ENCODE measurements at places on chromosomes 12 and 14. TPM values are rescaled to one million over a fixed set of nuclear protein-coding genes. Genes with fewer than 3 reads are reported as not detected.

GRCh38 chr14:22656945-22657731 lies 13.0 kb upstream of the OR6J1 start:
- DNase-seq, result no peak

DNA sequence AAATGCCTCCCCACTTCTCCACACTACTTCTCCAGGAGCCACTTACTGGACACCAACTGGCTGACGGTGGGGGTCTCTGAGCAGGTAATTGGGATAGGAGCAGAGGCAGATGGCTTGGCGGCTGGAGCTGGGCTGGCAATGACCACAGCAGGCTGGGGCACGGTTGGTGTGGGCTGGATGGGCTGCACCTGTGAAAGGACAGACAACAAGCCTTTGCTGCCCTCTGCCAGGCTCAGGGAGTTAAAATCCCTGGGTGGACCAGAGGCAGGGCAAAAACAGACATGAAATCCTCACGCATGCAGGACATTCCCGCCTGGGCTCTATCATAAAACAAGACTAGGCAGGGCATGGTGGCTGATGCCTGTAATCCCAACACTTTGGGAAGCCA lies 19.3 kb upstream of the TFCP2 start:
- no peak for DNase-seq

DNA sequence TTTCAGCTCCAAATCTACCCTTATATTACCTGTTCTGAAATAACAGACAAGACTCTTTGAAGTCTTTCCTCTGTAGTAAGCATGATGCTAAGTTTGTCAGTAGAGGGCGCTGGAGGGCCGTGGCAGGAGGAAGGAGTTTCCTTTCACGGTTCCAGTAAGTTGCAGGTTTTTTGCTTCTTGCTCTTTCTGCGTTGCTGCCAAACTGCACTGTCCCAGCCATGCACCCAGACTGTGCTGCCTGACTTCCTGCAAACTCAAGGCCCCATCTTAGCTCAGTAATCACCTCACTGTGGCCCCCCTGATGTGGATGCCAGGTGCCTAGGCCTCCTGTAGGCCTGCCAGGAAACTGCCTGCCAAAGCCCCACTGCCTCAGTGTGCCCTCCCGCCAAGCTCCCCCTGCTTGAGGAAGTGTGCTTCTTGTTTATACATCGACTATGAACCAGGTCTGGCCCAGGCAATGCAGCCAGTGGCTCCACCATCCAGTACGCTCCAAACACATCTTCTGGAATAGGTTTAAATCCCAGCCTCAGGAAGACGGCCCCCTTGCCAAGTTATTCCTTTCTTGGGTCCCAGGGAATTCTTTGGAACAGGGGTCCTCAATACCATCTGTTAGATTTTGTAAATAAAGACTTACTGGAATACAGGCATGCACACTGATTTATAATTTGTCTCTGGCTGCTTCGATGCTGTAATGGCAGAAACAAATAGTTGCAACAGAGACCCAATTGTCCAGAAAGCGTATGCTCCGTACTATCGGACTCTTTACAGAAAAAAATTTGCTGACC lies 193.7 kb upstream of the LRIG3 start:
- DNase-seq, result peak; percentile 70

Gene RILPL2
- polyA plus RNA-seq, result 5.4 TPM

DNA sequence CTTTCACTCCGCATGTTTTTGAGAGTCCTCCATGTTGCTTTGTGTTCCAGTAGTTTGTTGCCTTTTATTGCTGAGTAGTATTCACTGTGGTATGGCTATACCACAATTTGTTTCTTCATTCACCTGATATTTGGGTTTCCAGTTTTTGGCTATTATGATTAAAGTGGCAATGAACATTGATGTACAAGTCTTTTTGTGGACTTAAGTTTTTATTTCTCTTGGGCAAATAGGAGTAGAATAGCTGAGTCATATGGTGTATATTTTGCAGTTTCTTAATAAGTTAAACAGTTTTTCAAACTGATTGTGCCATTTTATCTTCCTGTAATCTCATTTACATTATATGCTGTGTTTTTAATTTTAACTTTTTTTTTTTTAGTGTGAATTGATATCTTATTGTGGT lies 16.2 kb downstream of the ADIPOR2 start:
- DNase-seq, result no peak

Measured in renal cortex interstitium (tissue), 15 donors.